ENCODE measurements at places on chromosomes 7 and 10.

DNA sequence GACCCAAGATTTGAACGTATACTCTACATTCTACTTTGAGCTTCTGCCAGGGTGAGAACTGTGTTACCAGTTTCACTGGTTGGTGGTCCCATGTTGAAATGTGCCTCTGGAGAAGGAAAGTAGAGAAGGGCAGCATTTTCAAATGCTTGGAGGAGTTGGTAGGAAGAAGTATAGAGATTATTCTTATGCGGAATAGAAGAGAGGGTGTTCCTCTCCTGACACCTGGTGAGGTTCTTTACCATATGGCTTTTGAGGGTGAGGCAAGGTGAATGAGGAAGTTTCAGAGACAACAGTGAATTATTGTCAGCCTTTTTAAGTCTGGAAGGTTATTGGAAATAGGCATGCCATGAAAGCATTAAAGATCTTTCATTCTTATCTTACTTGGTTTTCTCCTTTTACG is 34.3 kb downstream of the R3HCC1L start:
- no peak for DNase-seq

GRCh38 chr10:132696204-132696603 is 89.7 kb downstream of the NKX6-2 start:
- DNase-seq = no peak

- DNase-seq = no peak
These were observed 53.6 kb downstream of the TMEM130 start for GRCh38 chr7:98816241-98816640.

DNA sequence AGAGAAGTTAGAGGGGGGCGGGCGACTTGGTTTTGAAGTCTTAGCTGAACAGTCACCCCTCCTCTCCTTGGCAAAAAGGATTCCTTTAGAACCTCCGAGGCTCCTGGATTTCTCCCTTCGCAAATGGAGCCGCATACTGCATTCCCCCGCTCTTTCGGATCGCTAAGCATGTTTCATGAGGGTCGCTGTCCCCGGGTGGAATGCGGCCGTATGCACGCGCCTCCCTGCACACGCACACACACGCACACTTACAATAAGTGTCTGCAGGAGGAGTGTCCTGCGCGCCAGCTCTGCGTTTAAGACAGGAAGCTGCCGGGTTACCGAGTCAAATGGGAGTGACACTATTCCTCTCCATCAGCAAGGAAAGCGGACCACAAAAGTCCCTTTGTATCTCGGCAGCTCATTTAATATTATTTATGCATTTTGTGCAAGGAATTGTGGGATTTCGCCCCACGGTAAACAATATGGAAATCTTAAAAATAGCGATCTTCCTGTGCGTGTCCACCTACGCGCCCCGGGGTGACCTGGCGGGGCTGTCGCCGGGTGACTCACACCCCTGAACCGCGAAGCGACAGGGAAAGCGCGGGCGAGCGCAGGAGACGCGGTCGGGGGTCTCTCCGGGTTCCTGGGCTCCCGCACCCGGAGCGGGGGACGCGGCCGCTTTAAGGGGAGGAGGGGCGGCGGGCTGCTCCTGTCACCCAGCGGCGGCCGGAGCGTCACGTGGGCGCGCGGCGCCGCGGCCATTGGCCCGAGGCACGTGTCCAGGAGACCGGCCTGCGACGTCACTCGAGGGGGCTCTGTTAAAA is 988 bp upstream of the EN2 start:
- DNase-seq = no peak

DNA sequence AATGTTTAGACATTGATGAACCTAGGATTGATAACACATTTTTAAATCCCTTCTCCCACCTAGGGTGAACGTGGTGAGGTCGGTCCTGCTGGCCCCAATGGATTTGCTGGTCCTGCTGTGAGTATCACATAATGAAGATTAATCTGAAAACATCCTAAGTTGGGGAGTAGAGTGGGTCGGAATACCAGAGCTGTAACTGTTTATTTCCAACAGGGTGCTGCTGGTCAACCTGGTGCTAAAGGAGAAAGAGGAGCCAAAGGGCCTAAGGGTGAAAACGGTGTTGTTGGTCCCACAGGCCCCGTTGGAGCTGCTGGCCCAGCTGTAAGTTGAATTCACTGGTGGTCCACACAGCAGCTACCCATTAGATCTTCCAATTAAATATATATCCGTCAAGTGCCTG is 25.6 kb downstream of the COL1A2 start:
- no peak for DNase-seq

DNA sequence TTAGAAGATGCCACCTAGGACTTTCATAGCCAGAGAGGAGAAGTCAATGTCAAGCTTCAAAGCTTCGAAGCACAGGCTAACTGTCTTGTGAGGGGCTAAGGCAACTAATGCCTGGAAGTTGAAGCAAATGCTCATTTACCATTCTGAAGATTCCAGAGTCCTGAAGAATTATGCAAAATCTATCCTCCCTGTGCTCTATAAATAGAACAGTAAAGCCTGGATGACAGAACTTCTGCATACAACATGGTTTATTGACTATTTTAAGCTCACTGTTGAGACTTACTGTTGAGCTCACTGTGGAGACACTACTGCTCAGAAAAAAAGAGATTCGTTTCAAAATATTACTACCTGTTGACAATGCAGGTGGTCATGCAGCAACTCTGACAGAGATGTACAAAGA is 28.6 kb downstream of the TNS3 start:
- no peak for DNase-seq

DNA sequence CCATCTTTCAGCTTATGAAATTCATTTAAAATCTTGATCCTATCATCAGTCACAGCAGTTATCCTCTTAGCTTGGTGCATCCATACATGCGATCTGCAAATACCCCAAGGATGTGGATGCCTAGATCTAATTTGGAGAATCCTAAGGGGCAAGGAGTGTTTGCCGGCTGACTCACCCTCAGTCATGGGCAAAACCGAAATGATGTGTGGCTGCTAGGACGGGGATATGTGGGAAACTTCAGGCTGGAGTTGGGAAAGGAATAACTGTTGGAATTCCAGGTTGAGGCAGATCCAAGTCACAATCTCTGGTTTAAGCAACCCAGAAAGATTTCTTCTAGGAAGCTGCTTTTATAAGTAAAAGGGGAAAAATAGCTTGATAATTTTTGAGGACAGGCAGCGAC is 19.7 kb upstream of the GOT1 start:
- no peak for DNase-seq

DNA sequence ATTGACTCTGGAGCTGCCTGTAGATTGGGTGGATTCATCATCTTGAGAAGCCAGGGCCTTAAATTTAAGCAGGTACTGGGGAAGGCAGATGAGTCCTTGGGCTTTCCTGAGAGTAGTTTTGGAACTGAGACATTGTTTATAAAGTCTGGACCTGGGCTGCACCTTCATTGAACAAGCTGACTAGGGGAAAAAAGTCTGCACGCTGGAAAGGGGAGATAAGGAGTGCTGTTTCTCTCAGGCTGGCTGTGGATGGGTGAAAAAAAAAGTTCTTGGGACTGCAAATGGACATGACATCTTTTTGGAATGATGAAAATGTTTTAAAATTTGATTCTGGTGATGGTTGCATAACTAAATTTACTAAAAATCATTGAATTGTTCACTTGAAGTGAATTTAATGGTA is 12.0 kb downstream of the SEC24C start:
- DNase-seq = no peak

DNA sequence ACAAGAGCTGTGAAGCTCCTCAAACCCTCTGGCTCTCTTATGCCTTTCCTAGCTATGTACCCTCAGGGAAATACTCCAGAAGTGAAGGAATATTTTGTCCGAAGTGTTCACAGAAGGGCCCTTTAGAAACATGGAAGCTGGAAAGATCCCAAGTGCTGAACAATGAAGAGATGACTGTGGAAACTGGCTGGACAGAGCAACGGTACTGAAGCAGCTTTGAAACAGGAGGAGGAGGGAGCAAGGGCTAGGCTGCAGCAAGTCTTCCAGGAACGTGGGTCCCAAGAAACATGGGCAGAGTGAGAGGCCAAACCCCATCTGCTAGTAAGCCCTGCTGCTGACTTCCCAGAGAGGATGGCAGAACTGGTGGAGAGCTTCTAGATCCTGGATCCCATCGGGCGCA is 3.0 kb upstream of the PSAP start:
- DNase-seq = no peak

GRCh38 chr7:47565640-47566250 is 16.2 kb downstream of the TNS3 start:
- DNase-seq = no peak

- DNase-seq = no peak
These were observed 64.2 kb upstream of the PITRM1 start for GRCh38 chr10:3236644-3237404.

DNA sequence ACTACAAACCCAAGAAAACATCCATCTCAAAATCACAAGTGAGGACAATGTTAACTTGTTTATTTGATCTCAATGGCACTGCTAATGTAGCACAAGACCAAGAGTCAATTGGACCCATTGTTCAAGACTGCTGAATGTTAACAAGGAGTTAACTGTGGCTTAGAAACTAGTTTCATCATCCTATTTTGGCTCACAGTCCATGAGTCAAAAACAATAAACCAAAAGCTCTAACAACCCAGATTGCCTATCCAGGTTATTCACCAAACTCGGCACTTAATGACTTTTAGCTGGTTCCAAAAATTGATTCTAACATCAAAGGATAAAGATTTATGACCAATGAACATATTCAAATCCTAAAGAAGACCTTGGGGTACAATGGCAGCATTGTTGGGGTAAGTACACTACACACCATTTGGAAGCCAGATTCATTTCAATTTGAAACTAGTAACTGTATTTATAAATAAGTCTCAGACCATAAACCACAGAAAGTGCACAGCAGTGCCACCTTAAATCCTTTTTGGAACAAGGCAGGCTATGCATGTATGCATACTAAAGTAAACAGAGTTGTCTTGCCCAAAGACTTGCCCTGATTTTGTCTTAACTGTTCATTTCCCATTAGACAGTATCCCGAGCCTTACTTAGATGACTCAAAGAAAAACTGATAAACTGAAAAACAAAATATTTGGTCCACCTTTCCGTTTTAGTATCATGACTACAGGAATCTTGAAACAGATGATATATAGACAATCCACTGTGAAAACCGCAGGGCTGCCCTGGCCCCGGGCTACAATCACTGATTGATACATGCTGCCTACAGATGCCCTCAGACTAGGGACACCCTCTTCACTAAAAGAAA is 84.5 kb downstream of the SRPK2 start:
- DNase-seq = no peak

DNA sequence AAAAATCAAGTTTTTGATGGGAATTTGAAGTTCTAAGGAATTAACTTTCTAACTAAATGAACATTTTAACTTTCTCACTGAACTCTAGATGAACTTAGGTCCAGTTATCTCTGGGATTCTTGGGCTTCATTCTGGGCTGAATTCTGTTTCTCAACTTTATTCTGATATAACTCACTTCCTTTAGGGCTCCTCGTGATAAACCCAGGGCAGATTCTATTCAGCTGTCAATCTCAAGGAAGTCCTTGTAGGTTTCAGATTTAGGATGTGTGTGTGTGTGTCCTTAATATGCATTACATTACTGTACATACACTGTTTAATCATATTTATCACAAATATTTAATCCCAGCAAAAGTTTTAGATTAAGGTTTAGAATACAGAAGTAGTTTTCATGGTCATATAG is 344.3 kb downstream of the GATA3 start:
- DNase-seq = no peak

- DNase-seq = no peak
These were observed 32.3 kb upstream of the NUB1 start for GRCh38 chr7:151309311-151309710.

GRCh38 chr7:68692511-68692910 is 905.8 kb upstream of the AUTS2 start:
- no peak for DNase-seq

DNA sequence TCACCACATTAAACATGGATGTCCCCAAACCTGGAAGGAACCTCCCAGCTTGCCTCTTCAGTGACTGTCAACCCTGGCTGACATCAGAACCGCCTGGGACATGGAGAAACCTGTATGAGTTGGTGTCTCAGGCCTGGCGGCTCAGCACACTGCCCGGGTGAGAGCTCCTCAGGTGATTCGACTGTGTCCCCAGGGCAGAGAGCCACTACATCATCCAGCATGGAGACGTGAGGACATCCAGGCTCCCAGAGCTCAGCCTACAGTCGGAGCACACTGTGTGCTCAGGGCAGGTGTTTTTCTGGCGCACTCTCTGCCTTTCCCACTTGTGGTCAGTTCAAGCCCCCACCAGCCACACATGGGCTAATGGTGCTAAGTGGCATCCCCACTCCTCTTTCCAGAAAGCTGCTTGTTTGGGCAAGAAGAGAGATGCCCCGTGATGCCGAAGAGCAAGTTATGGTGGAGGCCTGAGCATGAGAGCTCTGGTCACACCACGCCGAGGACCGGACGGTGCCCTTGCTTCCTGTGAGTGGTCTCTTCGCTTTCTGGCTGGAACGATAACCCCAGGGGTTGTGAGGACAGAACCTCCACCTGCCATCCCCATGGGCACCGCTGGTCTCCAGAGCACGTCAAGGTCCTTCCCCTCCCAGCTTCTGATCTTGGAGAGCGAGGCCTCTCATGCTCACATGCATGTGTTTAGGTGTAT is 38.5 kb downstream of the AMZ1 start:
- no peak for DNase-seq

- DNase-seq = no peak
These were observed 352.4 kb downstream of the TCERG1L start for GRCh38 chr10:130958981-130959751.

GRCh38 chr10:34814913-34815184 is 247 bp downstream of the PARD3 start:
- no peak for DNase-seq

DNA sequence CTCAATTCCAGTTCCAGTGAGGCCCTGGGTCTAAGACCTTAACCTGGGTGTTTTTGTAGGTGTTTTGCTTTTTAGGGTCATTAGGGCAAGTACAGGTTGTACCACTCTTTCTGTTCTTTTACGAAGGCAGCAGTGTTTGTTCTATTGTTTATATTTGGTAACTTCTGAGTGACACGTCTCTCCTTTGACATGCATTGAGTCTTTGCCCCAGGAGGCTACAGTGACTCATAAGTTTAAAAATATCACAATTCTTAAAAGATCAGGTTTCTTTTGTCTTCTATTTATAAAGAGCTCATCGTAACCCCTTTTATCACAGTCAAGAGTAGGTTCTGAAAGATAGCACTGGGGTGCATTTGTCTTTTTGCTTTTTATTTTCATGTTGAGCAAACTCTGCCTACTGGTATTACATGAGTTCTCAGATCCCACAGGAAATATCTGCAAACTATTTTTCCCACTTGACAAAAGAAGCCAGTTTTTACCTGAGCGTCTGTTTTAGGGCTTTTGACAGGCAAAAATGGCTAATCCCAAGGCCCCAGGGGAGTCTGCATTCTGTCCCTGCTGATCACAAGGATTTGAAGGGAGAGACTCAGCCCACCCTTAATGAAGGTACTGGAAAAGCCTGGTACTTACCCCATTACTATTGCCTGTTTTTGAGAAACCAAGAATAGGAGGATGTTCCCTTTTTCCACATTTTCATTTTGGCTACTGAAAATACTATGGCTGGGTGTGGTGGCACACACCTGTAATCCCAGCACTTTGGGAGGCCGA is 7.9 kb downstream of the NUDT13 start:
- DNase-seq = no peak

DNA sequence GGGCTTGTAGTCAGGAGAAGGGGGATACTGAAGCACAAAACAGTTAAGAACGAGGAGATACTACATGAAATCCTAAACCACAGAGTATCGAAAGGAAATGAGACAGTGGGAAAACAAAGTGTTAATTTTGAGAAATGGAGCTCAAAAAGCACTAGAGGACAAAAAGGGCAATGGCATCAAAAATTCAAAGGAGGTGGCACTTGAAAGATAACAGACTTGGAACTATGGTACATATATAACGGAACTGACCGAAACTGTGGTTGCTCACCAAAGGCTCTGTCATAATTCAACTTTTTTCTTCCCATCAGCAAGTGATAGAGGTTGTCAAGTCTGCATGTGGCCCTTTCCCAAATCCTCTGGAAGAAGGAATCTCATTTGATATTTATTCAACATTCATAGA is 97.0 kb downstream of the CABCOCO1 start:
- no peak for DNase-seq
